ENCODE measurements at places on chromosomes 11 and 22. TPM values are rescaled to one million over a fixed set of nuclear protein-coding genes. Genes with fewer than 3 reads are reported as not detected.
A peak's percentile ranks its signal among the peaks of the same experiment; 100 is the strongest.

DNA sequence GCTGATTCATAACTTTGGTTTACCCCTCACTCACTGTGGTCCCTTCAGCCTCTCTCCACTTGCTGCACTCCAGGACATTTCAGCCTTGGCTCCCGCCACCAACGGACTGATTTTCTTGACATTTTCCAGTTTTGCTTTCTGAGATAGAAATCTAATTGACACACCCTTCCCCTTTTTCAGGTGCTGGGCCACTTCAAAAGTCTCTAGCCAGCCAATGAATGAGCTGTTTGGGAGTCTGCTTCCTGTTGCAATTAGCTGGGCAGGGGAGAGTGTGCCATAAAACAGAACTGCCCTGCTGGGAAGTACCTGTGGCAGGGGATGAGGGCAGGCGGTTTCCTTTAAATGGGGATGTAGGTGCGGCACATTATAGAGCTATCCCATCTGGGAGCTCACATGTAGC is 21.1 kb upstream of the PLET1 start:
- DNase-seq = no peak

GRCh38 chr11:132099692-132100091 is 729.3 kb downstream of the NTM start:
- DNase-seq = no peak

- no peak for DNase-seq
Measured at GRCh38 chr11:107747622-107748021, 35.8 kb upstream of the SLN start.

GRCh38 chr11:87425391-87425790 is 387.7 kb downstream of the TMEM135 start:
- no peak for DNase-seq

DNA sequence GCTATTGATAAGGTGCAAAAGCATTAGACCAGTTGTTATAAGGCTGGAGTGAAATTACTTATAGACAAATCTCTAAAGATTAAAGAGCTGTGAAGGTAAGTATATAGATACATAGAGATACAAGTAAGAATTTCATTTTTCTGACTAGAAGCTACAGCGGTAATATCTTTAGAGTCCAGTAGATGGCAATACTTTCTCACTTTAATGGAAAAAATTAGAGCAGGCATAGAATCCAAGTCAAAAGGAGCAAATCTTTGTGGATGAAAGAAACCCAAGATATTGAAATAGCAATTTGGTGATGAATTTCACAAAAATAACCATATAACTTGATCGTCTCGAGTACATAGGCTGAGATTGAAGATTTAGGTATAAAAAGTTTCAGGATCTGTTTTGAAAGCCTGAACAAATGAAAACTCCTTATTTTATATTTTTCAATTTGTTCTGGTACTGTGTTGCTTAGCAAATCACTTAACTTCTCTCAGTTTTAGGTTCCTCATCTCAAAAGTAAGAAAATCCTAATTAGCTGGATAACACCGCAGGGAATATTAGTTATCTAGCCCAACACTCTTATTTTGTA is 81.9 kb downstream of the UVRAG start:
- DNase-seq = no peak

DNA sequence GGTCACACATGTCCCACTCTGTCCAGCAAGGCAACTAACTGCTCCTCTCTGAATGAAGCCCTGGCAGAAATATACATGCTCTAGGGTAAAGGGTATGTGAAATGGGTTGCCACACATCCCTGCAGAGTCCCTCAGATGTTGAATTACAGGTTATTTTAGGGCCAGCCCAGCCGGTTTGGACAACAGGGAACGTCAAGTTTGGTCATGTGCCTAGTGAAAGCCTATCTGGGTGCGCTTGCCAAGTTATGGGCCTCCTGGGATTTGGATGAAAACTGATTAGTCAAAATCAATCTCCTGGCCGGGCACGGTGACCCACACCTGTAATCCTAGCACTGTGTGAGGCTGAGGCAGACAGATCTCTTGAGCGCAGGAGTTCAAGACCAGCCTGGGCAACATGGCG is 10.4 kb downstream of the AP1B1 start:
- DNase-seq = no peak

DNA sequence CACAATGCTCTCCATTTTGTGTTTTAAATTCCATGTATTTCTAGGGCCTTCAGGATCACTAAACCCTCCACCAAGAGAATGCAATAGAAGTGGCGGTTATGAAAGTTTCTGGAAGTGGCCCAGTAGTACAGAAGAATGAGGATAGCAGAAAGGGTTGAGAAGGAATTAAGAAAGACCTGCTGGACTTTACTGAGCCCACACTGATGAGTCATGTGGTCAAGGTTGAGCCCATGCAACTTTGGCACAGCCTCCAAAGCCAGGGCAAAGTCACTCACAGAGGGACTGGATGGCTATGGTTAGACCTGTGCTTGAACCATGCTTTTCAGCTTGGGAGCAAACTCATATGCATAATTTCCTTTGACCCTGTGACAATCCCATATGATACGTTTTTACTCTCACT is 102.9 kb upstream of the PLET1 start:
- DNase-seq = no peak

GRCh38 chr11:61173456-61173855 is 12.2 kb upstream of the VPS37C start:
- no peak for DNase-seq

DNA sequence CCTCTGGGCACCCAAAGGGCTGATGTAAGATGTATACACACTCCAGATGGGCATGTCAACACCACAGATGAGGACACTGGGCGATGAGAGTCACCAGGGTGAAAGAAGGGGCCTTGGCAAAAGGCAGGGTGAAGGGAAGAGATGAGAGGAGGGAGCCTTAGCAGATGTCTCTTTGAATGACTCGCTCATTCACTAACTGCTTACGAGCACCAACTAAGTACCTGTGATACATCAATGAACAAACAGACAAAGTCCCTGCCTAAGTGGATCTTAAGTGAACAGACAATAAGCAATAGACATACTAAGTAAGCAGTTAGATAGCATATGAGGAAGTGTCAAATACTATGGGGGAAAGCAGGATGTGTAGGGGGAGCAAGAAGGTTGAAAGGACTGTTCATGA is 7.5 kb downstream of the ME3 start:
- no peak for DNase-seq

- no peak for DNase-seq
Measured at GRCh38 chr11:80960381-80961029, 1519.7 kb upstream of the TENM4 start.

GRCh38 chr22:27170491-27170890 is 513.1 kb downstream of the MIAT start:
- no peak for DNase-seq

DNA sequence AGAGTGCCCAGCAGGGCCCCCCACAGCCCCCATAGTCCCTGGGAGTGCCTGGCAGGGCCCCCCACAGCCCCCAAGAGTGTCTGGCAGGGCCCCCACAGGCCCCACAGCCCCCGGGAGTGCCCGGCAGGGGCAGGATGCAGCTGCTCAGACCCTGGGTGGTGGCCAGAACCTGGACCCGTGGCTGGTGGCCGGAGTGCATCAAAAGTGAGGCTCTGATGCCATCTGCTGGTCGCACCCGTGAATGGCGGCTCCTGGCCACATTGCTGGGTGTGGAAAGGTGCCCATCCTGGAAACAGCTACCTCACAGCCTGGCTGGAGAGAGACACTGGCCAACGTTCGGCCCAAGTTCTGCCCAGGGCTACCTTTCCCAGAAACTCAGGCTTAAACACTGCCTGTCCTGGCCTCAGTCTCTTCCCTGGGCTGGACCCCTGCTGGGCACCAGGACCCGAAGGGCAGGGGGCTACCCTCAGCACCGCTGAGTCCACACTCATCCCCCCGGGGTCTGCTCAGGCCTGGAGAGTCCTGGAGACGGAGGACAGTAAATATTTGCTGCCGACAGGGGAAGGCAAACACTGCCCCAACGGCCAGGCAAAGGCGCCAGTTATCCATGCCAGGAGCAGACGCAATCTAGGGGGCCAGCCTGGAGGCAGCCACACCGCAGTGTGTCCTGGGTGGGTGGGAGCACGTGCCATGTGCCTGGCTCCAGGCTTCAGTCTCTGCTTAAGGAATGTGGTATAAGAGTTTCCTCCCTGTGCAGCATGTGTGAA is 4.4 kb downstream of the INS start:
- peak; percentile 79 for DNase-seq

GRCh38 chr11:62410972-62411371 is 7.9 kb upstream of the SCGB1A1 start:
- DNase-seq = no peak

GRCh38 chr22:37326726-37327125 is 44.4 kb downstream of the CYTH4 start:
- DNase-seq = no peak

GRCh38 chr11:126267650-126268049 is 1.0 kb downstream of the SRPRA start:
- DNase-seq = no peak

MS4A13 gene
- not detected for total RNA-seq

NCAM1 gene
- 0.39 TPM for total RNA-seq

OR2AT4 gene
- not detected for total RNA-seq

C11orf52 gene
- not detected for total RNA-seq

KLHDC7B gene
- 11.0 TPM for total RNA-seq
